ENCODE measurements at places on chromosomes 11 and 22.

- peak; percentile 18 for DNase-seq
Measured at GRCh38 chr22:41799486-41800347, 762 bp upstream of the CCDC134 start.

- DNase-seq, result no peak
Measured at GRCh38 chr11:35343033-35343598, 76.2 kb downstream of the SLC1A2 start.

DNA sequence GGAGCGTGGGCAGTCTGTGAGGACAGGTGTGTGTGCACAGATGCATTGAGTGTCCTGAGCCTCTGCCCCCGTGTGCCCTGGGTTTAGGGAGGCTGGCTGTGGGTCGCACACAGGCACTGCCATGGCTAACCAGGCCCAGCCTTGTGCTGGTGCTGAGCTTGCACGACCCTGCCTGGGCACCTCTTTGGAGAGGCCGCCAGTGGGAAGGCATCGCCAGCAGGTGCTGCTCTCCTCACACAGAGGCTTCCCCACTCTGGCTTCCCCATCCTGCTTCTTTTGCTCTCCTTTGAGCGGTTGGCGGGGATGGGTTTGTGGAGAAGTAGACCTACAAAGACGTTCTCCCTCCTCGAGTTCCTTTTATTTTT is 4.1 kb downstream of the WNT7B start:
- no peak for DNase-seq

DNA sequence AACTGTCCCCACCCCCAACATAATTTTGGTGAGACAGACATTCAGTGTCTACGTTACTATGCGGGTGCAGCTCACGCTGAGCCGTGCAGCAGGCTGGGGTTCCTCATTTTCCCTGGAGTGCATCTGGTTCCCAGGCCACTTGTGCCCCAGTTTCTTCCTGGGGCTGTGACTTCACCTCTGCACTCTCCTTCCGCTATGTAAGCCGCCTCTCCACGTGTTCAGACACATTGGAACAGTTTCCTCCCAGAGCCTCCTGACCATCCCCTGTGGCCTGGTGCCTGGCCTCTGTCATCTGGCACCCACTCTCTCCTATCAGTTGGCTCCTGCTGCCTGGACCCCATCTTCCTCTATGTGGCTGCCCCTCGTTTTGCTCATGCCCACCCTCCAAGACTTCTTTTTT is 46.2 kb upstream of the A4GALT start:
- no peak for DNase-seq

DNA sequence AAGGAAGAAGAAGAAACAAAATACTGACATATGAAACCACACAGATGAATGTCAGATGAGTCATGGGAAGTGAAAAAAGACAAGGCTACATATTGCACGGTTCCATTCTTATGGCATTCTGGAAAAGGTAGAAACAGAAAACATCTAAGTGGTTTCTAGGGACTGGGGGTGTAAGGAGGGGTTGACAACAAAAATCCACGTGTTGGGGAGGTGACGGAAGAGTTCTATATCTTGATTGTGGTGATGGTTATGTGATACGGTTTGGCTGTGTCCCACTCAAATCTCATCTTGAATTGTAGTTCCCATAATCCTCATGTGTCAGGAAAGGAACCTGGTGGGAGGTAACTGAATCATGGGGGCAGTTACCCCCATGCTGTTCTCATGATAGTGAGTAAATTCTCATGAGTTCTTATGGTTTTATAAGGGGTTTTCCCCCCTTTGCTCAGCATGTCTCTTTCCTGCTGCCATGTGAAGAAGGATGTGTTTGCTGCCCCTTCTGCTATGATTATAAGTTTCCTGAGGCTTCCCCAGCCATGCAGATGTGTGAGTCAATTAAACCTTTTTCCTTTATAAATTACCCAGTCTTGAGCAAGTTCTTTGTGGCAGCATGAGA is 6.4 kb upstream of the ARFGAP3 start:
- DNase-seq, result no peak

- DNase-seq, result no peak
Measured at GRCh38 chr11:129608711-129609110, 206.9 kb upstream of the TMEM45B start.

- peak; percentile 21 for DNase-seq
Measured at GRCh38 chr11:87039371-87039770, 1.6 kb downstream of the TMEM135 start.

DNA sequence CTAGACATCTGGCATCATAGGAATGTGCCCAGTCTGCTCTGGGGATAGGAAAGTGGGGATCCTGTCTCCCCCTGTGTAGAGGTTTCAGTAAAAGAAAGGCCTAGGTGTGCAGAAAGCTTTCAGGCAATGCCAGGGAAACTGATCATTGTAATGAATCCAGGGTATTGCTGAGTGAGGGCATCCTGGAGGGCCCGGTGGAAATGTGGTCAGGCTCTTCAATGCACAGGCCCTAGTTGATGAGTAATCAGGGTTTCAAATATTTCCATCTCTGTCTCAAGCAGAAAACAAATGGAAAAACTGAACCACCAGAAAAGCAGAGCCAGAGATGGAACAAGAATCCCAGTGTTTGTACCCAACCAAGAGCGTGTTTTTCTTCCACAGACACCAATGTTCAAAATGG is 2.0 kb downstream of the CD3E start:
- no peak for DNase-seq
